ENCODE measurements at places on chromosomes 7 and 10. TPM values are rescaled to one million over a fixed set of nuclear protein-coding genes. Genes with fewer than 3 reads are reported as not detected.

DNA sequence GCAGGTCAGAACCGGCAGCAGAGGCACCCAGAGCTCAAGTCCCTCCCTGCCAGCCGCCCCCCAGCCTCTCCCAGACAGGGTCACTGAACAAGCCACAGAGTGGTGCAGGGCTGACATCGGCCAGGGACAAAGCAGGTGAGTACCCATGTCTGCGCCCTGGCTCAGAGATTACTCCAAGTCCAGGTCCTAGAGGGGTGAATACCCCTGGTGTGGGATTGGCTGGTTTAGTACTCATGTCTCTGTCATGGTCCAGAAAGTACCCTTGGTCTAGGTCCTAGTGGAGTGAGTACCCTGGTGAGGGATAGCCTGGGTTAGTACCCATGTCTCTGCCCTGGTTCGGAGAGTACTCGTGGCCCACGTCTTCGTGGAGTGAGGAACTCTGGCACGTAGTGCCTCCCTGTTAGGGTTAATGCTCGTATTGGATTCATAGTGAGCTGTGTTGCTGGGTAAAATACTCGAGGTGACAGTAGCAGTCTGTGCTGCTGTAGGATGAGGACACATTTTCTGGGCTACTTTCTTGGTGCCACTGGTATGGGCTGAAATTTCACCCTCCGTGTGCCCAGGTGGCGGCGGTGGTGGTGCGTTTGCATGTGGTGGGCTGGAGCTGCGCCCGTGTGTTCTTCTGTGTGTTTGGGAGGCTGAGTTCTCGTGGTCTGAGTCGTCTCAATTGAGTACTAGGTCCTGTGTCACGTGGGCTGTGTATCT, 25.5 kb upstream of the KNDC1 start:
- H3K27me3 ChIP-seq = no peaks in the 10 kb centered on the region
- peaks cover 2% of the 10 kb centered on the region for H3K4me1 ChIP-seq
- H3K4me3 ChIP-seq = no peak overlapping the region
- no peaks in the 10 kb centered on the region for H3K36me3 ChIP-seq

DNA sequence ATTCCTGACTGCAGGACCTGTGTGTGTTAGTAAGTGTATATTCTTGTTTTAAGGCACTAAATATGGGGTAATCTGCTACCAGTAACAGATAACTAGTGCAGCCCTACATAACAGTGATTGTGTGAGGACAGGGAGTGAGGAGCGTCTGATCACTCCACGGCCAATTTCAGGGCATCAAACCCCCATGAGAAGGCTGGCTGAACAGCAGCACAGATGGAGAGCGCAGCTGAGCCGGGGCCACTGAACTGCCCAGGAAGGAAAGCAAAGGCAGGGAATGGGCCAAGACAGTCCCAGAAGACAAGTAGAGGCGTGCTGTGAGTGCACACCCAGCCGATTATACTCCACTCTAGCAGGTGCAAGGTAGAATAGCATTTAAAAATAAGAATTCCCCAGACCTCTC, 157.1 kb upstream of the CHST15 start:
- no peak for DNase-seq
- no peak overlapping the region for H3K27ac ChIP-seq
- H3K36me3 ChIP-seq = no peaks in the 10 kb centered on the region
- H3K4me3 ChIP-seq = no peak overlapping the region
- peaks cover 3% of the 10 kb centered on the region for H3K27me3 ChIP-seq
- no peaks in the 10 kb centered on the region for H3K4me1 ChIP-seq

GRCh38 chr10:29370097-29371092, 81.5 kb downstream of the LYZL1 start:
- DNase-seq = no peak
- no peaks in the 10 kb centered on the region for H3K36me3 ChIP-seq
- H3K27ac ChIP-seq = no peak overlapping the region
- no peak overlapping the region for H3K4me3 ChIP-seq
- peaks cover 18% of the 10 kb centered on the region for H3K27me3 ChIP-seq

DNA sequence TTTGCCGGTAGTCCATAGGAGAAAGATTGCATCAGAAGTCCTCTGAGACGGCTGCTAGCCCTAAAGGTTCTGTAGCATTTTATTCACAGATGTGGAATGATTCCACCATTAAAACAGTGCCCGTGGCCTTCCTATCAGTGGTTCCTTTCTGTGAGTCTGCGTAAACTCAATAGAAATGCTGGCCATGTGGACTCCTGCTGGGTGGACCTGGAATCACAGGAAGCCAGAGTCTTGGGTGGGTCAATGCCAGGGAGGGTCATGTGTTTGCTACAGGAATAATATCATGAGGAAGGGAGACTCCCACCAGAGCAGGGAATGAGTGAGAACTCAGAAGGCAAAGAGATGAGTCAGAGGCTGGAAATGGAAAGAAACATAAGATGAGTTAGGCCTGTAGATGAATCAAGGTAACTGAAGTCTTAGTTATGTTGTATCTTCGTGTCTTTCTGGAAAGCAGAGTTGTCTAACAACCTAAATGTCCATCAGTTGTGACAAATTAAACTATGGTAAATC, 410.4 kb upstream of the AUTS2 start:
- H3K36me3 ChIP-seq = no peaks in the 10 kb centered on the region
- no peaks in the 10 kb centered on the region for H3K27me3 ChIP-seq
- H3K4me1 ChIP-seq = peaks cover under 1% of the 10 kb centered on the region
- H3K27ac ChIP-seq = no peak overlapping the region
- no peak for DNase-seq

DNA sequence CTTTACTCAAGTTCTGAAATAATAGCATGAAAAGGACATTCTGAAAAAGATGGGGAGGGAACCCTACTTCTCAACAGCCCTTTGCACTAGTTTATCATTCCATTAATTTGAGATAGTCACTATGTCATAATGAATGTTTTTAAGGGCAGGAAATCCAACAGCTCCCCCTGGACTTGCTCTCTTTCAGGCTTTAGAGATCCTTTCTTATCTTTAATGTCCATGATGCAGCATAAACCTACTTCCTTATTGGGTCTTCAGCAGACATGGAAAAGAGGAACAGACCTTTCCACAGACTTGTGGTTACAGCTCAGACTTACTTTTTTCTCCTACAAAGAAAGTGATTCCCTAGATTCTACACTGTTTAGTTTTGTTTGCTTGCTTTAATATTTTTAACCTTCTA, 87.3 kb downstream of the IDE start:
- no peak overlapping the region for H3K27ac ChIP-seq
- no peak overlapping the region for H3K4me3 ChIP-seq
- no peaks in the 10 kb centered on the region for H3K27me3 ChIP-seq

- peaks cover 4% of the 10 kb centered on the region for H3K27me3 ChIP-seq
- H3K36me3 ChIP-seq = no peaks in the 10 kb centered on the region
- H3K4me3 ChIP-seq = no peak overlapping the region
- DNase-seq = no peak
- no peaks in the 10 kb centered on the region for H3K4me1 ChIP-seq
- H3K27ac ChIP-seq = no peak overlapping the region
Measured at GRCh38 chr10:71138166-71138830, 74.1 kb upstream of the UNC5B start.

- no peak overlapping the region for H3K4me3 ChIP-seq
- H3K4me1 ChIP-seq = no peaks in the 10 kb centered on the region
- no peaks in the 10 kb centered on the region for H3K36me3 ChIP-seq
- DNase-seq = no peak
Measured at GRCh38 chr10:90591629-90592028, 266.2 kb downstream of the HTR7 start.

- peaks cover 39% of the 10 kb centered on the region for H3K4me1 ChIP-seq
- peaks cover 57% of the 10 kb centered on the region for H3K27me3 ChIP-seq
- DNase-seq = no peak
- peaks cover 2% of the 10 kb centered on the region for H3K36me3 ChIP-seq
- no peak overlapping the region for H3K27ac ChIP-seq
Measured at GRCh38 chr7:23467291-23467805, 2.9 kb downstream of the IGF2BP3 start.

- H3K36me3 ChIP-seq = peaks cover 75% of the 10 kb centered on the region
- peak overlapping the region; percentile 90 for H3K27ac ChIP-seq
- H3K27me3 ChIP-seq = no peaks in the 10 kb centered on the region
- peaks cover 87% of the 10 kb centered on the region for H3K4me1 ChIP-seq
- no peak for DNase-seq
Measured at GRCh38 chr7:158811894-158812293, 17.4 kb downstream of the ESYT2 start.

GRCh38 chr7:132106491-132106890, 469.8 kb downstream of the PLXNA4 start:
- H3K36me3 ChIP-seq = no peaks in the 10 kb centered on the region
- no peak overlapping the region for H3K27ac ChIP-seq
- H3K4me3 ChIP-seq = no peak overlapping the region

DNA sequence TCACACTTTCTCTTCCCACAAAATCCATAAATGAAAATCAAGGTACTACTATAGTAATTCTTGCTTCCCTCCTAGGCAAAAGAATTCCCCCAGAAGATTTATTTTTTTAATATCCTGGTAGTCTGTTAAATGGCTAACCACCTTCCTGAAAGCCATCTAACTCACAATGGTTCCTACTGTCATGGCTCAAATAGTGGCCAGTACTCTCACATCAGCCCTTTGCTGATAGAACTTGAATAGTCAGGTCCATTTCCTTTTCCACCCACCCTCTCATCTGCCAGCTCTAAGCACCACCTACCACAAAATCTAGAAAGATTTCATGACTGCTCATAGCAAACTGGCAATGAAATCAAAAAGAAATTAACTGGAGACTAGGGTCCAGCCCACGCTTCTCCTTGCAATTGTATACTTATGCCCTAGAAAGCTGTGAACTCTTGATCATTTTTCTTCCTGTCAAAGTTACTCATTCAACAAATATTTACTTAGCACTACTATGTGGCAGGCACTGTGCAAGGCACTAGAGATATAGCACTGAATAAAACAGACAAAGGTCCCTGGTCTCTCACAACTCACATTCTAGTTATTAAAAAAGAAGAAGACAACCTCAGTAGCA, 60.4 kb downstream of the ARMH3 start:
- DNase-seq = no peak
- no peaks in the 10 kb centered on the region for H3K27me3 ChIP-seq
- H3K36me3 ChIP-seq = peaks cover 27% of the 10 kb centered on the region
- no peak overlapping the region for H3K4me3 ChIP-seq
- H3K4me1 ChIP-seq = no peaks in the 10 kb centered on the region

DNA sequence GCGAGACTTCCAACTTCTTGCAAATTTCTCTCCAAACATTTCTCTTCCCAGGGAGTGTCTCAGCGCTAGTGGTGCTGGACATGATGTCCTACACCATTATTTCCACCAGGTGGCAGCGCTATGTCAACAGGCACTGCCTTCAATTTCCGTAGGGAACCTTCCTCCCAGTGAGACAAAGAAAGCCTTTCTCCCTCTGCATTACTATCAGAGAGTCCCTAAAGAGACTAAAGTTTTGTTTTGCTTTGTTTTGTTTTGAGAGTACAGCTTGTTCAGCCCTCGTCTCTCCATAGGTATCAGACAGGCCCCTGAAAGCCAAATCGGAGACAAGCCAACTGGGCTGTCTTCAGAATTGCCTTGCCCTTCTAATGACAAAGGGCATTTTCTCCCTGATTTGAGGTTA, 44.2 kb upstream of the GGCT start:
- H3K27me3 ChIP-seq = no peaks in the 10 kb centered on the region
- DNase-seq = peak; percentile 47
- no peak overlapping the region for H3K4me3 ChIP-seq
- H3K27ac ChIP-seq = no peak overlapping the region
- no peaks in the 10 kb centered on the region for H3K36me3 ChIP-seq
- H3K4me1 ChIP-seq = no peaks in the 10 kb centered on the region

DNA sequence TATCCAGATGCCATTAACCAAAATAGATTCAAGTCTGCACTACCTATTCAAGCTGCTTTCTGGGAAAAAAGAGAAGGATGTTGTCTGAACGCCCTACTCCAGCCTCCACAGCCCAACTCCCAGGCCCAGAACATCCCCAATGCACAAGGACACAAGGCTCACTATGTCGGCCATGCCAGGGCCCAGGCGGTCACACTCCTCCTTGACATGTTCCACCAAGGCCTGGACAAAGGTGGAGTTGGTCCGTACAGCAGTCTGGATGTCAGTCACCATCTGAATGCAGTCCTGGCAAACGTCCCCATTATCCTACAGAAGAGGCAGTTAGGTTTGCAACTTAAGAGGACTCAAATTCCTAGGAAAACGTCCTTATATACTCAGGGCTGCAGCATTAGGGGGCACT, 23.2 kb downstream of the PSAP start:
- H3K4me3 ChIP-seq = no peak overlapping the region
- H3K27me3 ChIP-seq = no peaks in the 10 kb centered on the region
- peaks cover 6% of the 10 kb centered on the region for H3K4me1 ChIP-seq
- H3K27ac ChIP-seq = no peak overlapping the region
- H3K36me3 ChIP-seq = peaks cover 56% of the 10 kb centered on the region

HABP2 gene
- total RNA-seq = not detected

C10orf53 gene
- not detected for total RNA-seq

ECHDC3 gene
- 1.2 TPM for total RNA-seq

TRIM50 gene
- not detected for total RNA-seq

SCART1 gene
- 2.0 TPM for total RNA-seq
